Right ventricle myocardium superior (tissue), 1 donor: ENCODE measurements at places on chromosomes 6 and 20.
A peak's percentile ranks its signal among the peaks of the same experiment; 100 is the strongest.

- no peak for DNase-seq
These were observed 59.8 kb downstream of the SOD2 start for GRCh38 chr6:159633196-159633595.

DNA sequence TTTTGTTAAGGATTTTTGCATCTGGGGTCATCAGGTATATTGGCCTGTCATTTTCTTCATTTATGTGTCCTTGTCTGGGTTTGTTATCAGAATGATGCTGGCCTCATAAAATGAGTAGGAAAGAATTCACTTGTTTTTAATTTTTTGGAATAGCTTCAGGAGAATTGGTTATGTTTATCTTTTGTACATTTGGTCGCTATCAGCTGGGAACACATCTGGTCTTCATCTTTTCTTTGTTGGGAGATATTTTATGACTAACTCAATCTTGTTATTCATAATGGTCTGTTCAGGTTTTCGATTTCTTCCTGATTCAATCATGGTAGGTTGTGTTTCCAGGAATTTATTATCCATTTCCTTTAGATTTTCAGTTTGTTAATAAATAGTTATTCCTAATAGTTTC lies 207.5 kb upstream of the ASCC3 start:
- no peak for DNase-seq

DNA sequence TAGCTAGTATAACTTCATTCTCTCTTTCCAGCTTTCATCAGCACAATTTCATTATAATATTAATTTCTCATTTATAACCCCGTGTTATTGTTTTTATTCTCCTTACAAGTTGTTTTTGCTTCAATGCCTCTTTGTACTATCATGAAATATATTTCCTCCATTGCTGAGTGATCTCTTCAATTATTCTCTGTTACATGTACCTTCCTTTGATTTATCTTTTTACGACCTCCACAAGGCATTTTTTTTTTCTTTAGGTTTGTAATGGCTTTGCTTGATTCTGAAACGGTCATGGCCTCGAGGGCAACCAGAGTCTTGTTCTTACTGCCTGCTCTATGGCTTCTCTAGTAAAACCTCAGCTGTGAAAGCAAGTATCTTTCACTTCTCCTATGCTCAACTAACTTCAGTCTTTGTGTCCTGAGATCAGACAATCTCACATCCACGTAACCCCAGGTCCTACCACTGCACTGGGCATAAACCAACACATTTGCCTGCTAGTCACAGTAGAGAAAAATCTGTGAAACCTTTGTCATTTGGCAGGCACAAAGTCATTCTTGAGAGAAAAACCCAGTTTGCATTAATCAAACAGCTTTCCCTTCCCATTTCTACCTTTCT lies 119.9 kb downstream of the UST start:
- no peak for DNase-seq

GRCh38 chr20:25203871-25204320 lies 8.4 kb downstream of the ENTPD6 start:
- DNase-seq = no peak

DNA sequence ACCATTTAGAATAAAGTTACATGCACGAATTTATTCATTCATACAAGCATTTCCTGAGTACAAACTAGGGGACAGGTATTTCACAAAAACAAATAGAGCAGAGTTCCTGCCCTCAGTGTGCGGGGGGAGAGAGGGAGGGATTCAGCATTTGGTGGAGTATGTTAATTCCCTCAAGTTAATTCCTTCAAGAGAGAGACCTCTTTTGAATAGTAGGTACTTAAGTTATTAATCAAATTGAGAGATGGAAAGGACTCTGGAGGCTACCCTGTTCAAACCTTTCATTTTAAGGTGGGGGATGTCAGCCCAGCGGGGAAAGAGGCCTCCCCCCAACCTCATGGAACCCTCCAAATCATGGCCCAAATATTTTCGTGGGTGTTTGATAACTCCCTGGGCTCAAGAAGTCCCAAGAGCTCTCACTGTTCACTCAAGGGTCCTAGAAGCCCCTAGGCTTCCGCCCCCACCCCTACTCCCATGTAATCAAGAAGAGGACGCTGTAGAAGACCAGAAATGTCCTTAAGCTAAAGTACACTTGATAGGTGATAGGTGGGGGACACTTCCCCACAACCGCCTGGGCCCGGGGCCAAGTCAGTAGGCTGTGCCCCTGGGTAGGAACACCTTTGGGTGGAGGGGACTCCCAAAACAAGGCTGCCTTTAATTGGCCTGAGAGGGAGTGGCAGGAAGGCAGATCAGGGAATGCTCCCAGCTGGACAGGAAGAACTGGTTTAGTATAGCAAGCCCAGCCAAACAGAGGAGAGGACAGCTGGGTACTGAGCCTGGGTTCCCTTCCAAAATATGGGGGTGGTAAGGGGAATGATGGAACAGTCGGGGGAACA lies 2.9 kb downstream of the SDC4 start:
- DNase-seq = no peak

DNA sequence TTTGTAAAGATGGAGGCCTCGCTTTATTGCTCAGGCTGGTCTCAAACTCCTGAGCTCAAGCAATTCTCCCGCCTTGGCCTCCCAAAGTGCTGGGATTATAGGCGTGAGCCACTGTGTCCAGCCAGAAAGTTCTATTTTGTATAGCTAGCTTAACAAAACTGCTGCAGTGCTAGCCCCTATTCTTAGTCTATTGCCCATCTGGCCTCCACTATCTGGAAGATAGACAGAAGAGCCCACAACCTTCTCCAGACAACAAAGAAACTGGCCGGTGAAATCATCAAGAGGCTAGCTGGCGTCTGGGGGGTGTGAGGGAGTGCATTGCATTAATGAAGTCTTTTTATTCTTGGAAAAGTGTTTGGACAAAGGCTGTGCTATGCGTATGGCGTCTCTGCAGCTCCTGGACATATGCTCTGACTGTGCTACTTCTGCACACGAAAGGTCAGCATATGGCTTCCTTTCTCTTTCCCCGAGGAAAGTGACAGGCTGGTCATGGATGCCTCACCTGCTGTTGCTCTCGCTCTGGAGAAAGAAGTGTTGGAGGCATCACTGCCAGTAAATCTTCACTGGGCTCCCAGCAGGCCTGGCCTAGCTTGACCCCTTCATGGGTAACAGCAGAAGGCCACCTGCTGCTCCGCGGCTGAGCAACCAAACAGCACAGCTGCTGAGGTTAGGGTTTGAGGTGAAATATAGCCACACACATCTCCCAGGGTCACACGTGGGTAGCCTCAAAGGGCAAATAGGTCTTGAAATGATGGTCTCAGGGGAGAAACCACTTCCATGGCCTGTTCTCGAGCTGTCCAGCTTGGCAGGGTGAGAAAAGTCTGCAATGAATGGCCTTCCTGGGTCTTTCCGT lies 95.1 kb upstream of the IYD start:
- DNase-seq = no peak

DNA sequence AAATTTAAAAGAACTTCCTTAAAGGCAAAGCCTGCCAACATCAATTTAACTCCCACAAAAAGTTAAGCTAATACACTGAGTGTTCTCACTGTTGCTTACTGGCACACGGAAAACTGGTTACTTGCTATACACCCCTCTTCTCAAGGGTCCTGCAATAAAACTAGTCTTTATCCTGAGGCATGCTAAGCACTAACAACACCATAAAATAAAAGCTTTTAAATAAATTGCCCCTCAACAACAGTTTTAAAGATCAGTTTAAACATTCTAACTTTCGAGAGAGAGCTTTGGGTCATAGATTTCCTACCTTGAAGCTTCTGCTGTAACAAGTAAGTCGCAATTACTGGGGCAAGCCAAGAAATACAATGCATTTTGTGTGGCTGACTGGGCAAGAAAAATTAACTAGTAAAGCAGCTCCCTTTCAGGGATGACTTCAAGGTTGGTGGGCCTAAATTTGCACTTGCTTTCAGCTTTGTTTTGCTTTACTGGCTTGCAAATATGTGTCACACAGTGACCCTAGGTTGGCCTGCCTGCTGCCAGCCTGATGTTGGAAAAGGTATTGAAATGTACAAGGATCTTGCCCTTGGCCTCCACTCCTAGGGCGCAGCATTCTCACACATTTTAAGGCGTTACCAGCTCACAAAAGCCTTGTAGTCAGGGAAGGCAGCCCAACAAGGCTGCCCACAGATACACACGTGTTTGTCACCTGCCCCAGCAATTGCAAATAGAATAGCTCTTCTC lies 4.0 kb upstream of the HEY2 start:
- peak; percentile 39 for DNase-seq

DNA sequence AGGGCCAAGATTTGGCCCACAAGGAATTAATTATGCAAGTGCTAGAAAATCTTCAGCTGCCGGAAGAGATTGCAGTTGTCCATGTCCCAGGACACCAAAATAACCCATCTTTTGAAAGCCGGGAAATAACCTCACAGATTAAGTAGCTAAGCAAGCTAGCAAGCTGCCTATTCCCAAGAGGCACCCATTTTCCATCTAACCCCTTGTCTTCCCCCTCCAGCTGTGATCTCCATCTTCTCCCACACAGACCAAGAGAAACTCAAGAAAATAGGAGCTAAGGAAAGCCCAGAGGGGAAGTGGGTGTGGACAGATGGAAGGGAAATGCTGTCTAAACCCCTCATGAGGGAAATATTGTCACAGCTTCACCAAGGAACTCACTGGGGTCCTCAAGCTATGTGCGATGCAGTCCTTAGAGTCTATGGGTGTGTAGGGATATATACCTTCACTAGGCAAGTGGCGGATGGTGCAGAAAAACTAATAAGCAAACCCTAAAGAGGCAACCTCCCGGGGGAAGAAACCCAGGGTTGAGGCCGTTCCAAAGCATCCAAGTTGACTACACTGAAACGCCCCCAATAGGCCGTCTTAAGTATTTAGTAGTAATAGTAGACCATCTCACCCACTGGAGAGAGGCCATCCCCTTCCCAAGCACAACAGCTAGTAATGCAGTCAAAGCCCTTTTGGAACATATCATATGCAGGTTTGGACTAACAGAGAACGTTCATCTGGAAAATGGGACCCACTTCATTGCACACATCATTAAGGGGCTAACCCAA lies 64.3 kb upstream of the PRSS16 start:
- DNase-seq = no peak
